H9 (cell line): ENCODE measurements at places on chromosomes 7 and 10.

DNA sequence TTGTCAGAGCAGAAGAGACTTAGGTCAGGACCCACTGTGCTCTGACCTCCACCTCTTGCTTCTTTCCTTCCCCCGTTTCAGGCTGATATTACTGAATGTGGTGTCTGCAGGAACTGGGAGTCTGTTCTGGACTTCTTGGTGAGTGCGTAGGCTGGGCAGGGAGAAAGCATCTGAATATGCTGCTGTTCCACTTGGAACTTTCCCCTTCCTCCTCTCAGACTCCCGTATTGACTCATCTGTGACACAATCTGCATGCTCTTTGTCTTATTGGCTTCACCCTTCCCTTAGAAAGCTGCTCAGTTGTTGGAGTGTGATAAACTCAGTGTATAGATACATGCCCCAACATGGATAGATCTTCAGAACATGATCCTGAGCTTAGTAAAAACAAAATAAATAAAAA lies 137.6 kb upstream of the HABP2 start:
- no peak for DNase-seq

- DNase-seq = no peak
Observed at GRCh38 chr7:154343778-154344412, 291.7 kb downstream of the DPP6 start.

- DNase-seq = no peak
Observed at GRCh38 chr7:27166531-27167505, 1.5 kb upstream of the HOXA9 start.

- DNase-seq = no peak
Observed at GRCh38 chr10:127402596-127403409, 146.3 kb upstream of the NPS start.

DNA sequence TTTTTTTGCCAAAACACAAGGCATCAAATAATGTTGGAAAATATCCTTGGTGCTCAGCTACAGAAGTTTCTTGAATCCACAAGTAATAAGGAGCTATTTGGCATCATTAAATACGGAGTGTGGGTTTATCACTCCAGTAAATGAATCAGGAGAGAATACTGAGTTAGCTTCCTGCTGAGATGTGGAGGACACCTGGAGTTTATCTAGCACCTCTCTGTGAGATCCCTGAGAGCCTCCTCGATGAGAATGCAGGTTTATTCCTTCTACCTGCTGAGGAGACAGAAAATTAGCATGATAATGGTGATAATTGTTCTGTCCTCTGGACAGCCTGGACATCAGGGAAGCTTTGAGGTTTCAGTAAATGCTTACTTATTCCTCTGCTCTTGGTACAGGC lies 40.5 kb downstream of the NRG3 start:
- no peak for DNase-seq

DNA sequence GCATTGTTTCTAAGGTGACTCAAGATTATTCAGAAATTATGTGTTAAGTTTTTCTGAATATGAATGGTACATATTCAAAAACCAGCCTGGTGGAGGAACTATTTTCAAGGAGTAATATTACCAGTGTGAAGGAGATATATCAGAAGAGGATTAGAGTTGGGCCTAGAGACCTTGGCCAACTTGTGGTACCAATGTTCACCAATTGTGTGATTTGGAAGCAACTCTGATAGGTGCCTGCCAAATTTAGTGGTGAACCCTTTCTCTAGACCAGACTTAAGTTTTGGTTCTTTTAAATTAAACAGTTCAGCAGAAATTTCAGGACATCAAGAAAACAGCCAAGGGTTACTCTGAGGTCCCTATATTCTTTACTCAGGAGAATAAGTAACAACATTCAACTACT lies 88.6 kb downstream of the RNLS start:
- no peak for DNase-seq

DNA sequence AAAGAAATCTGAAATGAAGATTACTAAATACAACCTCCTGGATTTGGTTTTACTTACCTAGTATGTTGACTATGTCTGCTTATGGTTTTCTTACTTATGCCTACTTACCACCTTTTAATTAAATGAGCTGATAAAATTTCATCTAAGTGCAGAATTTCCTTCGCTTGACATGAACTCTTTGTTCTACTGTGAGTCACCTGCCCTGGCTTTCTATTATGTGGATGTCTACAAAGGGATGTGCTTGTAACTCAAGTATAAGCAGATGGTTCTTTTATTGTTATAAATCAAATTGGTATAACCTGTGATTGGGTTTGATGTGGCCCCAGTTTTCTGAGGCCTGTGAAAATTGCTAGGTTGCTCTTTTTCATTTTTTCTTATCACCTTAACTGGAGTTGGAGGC lies 389.1 kb upstream of the ANKRD30A start:
- no peak for DNase-seq

DNA sequence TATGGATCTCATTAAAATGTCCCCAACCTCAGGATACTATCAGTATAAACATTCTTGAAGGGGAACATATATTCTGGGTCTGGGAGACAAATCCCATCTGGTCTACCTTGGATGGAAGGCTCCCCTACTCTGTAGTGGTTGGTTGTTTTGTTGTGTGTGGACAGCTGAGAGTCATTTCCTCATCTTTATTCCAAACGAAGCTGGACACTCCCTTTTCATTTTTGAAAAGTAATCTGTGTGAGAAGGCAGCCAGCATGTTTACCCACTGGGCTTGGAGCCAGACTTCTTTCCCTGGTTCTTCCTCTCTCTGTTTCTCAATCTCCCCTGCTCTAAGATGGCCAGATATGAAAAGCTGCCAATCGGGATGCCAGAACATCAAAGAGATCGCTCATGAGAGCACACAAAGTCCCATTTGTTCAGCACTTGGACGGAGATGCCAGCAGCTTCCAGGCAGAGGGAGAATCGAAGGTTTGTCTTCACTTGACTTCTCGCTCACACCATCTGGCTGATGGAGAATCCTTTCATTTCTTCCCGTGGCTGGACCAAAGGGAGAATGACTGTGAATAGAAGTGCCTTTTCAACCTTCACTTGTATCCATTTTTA lies 108.1 kb upstream of the AGR3 start:
- DNase-seq = no peak

GRCh38 chr10:114031073-114031972 lies 12.3 kb upstream of the ADRB1 start:
- DNase-seq = no peak

DNA sequence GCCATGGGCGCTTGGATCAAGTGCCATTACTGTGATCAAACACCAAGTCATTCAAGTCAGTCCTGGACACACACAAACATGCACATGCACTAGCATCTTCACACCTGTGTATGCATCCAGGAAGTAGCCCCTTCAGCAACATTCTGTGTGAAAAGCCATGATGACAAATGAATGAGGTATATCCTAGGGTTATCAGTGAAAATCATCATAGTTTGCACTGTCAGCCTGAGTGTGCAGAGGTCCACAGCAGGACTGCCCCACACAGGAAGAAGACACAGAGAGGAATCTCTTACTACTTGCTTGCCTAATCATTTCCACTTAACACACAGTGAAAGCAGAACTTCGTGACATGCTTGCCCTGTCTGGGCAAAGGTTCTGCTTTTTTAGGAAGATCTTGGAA lies 184.0 kb upstream of the ADO start:
- no peak for DNase-seq

DNA sequence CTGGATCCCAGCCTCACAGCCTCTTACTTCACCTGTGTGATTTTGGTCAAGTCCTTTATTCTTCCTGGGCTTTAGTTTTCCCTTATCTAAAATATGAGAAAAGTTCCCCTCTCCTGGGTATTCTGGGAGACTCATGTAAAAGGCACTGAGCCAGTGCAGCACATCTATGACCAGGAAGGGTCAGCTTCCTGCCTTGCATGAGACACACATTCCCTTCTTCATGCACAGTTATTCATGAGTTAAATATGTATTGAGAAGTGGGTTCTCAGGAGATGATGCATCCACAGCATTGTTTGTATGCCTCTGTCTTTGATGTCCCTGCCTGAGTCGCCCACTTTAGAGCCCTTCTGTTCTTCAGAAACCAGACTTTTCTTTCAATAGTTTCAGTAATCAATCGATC lies 33.3 kb downstream of the EGFR start:
- DNase-seq = no peak

GRCh38 chr7:158923928-158924511 lies 67.7 kb downstream of the DYNC2I1 start:
- no peak for DNase-seq

DNA sequence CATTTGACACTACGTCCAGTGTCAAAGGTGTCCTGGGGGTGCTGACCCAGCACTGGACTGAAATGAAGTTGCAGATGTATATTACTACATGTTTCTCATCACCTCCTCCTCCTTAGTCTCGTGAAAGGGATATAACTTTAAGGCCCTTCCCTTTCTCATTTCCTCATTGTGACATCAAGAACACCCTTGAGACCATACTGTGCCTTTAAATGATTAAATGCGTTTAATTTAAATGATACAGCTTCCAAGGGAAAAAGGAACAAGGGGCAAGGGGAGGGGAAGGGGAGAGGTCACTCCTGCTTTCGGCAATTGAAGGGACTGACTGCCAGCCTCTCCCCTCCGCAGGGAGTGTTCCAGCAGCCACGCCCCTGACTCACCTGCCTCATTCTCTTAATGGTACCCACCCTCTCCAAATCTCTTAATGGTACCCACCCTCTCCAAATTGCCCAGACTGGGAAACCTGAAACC lies 80.5 kb upstream of the KMT2E start:
- DNase-seq = no peak
